ENCODE measurements at places on chromosomes 4 and X.

- no peak for DNase-seq
Measured at GRCh38 chrX:138897621-138898492, 186.3 kb upstream of the FGF13 start.

DNA sequence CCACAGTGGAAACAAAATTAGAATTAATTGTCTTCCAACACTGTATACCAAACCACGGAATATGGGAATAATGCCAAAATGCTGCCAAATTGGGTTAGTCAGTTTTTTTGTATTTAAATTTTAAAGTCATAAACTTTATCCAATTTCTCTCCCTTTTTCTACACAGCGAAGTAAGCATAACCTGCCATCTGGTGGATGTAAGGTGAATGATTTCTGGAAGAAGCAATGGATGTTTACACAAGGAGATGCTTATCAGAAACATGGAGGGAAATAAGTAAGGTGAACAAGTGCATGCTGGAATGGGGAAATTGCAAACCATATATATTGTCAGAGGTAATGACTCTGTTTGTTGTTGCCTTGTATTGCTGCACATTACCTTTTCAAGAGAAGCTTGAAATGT, 691.9 kb downstream of the TECRL start:
- DNase-seq: no peak

DNA sequence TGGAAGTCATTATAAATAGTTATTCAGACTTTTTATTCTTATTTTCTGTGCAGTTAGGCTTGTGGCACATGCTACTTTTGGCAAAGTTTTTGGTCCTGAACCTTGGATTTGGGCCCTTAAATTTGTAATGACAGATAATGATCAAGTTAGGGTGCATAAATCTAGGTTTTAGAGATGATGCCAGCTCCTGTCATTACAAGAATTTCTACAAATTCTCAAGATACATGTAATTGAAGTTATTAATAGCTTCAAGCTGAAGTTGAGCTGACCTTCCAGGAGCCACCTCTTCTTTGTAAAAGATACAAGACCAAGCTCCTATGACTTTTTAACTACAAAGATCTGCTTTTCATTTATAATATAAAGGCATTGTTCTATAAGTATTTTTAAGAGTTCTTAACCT, 255.6 kb upstream of the UGT8 start:
- no peak for DNase-seq

- DNase-seq: no peak
Measured at GRCh38 chr4:55424791-55425190, 29.0 kb downstream of the TMEM165 start.

DNA sequence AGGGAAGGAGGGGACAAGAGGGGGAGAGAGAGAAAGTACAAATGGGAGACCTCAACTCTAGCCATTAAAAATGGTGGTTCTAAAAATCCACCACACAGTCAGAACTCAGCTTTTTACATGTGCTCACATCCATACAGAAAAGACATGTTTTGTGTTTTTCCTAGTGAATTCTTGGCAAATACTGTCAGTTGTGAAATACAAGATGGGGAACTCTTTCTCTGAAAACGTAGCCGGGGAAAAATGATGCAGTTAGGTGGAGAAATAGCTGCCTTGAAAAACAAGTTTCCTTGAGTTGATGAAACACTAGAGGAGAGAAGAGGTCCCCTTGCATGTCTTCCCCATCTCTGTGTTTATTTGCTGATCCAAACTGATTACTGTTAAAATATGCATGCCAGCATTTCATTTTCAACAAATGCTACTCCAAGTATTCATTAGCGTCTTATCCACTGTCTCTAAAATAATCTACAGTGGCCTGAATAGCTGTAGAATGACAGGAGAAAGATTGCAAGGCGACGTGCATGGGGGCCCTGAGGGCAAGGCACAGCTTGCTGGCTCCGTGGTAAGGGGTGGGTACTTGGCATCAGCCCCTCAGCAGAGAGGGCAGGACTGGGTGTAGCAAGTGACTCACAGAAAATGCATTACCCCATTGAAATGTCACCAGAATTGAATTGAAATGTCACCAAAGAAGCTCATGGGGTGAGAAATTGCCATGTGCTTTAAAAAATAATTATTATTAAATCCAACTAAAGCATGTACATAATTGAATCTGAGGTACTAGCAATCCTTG, 48.1 kb upstream of the TBL1X start:
- no peak for DNase-seq

GRCh38 chr4:149738156-149738555, 77.5 kb downstream of the IQCM start:
- no peak for DNase-seq

GRCh38 chr4:16574981-16575380, 323.5 kb downstream of the LDB2 start:
- no peak for DNase-seq

GRCh38 chrX:114006664-114007063, 577.2 kb upstream of the HTR2C start:
- DNase-seq: no peak

DNA sequence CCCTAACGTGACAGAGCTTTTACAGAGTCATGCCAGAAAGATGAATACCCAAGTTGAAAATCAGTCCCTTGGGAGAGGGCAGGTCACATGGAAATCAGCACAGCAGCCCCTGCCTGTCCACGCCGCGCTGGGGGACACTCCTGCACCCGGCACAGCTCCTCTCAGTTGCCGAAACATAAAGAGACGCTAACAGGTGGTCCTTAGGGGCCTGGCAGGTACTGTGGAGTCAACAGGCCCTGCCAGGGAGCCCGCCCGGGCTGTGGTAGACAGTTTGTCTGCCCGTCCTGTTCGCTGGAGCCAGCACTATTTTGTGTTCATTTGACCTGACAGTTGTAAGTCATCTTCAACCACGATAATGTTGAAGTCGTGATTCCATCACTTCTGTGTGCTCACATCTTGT, 30.5 kb downstream of the NELFA start:
- DNase-seq: no peak

DNA sequence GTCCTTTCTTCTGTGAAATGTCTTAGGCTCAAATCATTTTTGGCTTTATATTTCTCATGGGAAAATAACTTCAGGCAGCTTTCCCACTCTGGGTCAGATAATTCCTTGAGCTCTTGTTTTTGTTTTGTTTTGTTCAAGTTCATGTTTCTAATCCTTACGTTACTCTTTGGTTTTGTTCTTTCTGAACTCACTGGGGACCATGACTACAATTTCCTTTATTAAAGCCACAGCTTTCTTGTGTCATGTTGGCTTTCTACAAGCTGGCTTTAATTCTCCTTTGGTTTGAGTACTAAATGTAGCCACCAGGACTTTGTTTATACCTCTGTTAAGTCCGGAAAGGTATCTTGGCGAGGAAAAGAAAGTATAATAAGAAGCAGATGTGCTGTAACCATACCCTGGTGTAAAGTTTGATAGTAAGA, 30.8 kb upstream of the ANXA3 start:
- DNase-seq: no peak

DNA sequence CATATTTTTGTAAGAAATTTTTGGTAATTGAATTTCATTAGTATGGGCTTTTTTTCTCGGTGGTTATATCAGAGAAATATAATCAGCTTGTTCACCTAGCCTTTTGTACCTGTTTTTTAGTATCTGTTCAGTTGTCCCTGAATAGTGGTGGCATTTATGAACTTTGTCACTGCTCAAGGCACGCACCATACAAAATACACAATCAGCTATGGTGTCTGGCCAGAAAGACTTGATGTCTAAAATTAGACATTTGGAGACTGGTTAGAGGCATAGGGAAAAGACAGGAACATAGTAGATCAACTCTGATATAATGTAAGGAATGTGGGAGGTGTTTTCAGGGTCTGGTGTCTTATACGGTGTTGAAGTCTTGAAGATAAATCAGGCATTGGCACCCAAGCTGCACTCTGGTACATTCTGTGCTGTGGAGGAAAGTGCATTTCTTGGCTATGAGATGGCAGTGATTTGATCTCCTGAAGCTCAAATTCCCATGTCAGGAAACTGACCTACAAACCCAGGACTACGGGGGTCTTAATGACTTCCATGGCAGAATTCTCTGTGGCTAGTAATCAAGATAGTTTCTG, 3.6 kb downstream of the ART3 start:
- no peak for DNase-seq

GRCh38 chr4:123846561-123846960, 450.0 kb downstream of the SPRY1 start:
- DNase-seq: no peak

DNA sequence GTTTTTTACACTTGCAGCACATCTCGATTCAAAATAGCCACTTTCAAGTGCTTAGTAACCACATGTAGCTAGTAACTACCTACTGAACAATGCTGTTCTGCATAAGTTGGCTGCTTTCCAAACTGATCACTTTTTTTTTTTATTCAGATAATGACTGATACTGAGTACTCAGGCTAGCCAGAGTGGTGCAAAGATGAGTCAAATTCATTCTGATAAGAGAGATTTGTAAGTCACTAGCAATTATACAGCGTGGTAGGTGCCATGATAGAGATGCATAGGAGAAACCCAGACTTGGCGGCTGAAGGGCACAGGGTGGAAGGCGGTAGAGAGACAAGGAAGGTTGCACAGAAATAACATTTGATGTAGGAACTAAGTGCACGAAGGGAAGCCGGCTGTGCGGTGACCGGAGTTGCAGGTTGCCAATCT, 357 bp upstream of the IGBP1 start:
- peak; percentile 11 for DNase-seq

GRCh38 chr4:16588651-16589050, 309.8 kb downstream of the LDB2 start:
- no peak for DNase-seq

GRCh38 chrX:154819771-154820341, 14.6 kb upstream of the MPP1 start:
- no peak for DNase-seq

DNA sequence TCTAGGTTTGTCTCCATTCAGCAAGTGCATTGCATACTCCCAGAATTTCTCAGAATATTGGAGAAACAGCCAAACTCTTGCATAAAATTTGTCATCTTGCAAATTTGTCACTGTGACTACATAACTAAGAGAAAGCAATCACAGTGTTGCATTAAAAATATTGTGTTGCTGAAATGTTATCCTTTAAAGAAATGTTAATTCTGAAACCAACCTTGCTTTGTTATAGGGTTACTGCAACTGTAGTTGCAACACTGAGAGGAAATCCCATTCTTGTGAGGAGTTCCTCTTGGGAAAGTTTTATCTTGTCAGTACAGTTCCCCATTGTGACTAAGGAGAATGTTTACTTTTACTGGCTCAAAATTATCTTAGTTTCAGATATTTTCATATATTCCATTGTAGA, 20.9 kb downstream of the CYBB start:
- DNase-seq: no peak

- no peak for DNase-seq
Measured at GRCh38 chr4:142696334-142697122, 149.6 kb downstream of the INPP4B start.

DNA sequence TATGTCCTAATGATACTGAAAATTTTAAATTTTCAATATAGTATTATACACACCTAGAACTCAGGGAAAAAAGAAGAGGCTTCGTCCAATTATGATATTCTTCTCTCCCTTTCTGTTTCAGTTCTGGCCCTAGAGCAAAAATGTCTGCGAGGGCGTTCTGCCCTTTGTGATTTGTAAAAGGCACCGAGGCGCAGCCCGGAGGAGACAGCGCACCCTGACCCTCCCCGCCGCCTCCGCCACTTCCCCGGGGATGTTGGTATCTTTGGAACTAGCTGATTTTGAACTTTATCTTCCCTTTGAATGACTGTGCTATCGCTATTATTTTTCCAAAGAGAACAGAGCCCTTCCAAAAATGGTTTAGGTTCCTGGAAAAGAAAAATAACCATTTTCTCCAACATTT, 173.2 kb upstream of the FAM9B start:
- no peak for DNase-seq

GRCh38 chrX:27254656-27255055, 208.5 kb downstream of the PPP4R3C start:
- no peak for DNase-seq

GRCh38 chrX:134161162-134161561, 75.8 kb upstream of the CCDC160 start:
- DNase-seq: no peak

GRCh38 chr4:85368932-85369331, 106.0 kb upstream of the ARHGAP24 start:
- no peak for DNase-seq

GRCh38 chr4:105128208-105128607, 18.5 kb upstream of the TET2 start:
- no peak for DNase-seq

- DNase-seq: no peak
Measured at GRCh38 chr4:166657261-166657660, 577.0 kb downstream of the SPOCK3 start.

- DNase-seq: no peak
Measured at GRCh38 chr4:156238171-156238570, 284.5 kb upstream of the CTSO start.

- DNase-seq: no peak
Measured at GRCh38 chrX:46178763-46179162, 366.5 kb downstream of the ZNF674 start.

- DNase-seq: no peak
Measured at GRCh38 chrX:2679534-2680485, 11.3 kb upstream of the CD99 start.

DNA sequence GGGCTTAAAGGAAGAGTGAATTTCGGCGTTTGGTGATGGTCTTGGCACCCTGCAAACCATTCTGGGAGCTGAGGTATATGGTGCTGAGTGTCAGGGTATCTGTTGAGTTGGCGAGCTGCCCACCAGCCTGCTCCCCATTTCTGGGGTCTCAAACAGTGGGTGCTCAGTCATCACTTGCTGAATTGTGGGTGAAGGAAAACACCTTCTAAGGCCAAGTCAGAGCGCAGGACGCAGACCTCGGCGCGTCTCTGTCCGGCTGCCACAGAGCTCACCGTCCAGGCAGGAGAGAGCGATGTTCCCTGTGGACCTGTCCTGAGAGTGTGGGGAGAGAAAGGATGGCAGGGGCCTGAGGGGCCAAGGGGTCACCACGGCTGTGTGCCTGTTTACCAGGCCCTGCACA, 111.2 kb downstream of the SORCS2 start:
- no peak for DNase-seq

DNA sequence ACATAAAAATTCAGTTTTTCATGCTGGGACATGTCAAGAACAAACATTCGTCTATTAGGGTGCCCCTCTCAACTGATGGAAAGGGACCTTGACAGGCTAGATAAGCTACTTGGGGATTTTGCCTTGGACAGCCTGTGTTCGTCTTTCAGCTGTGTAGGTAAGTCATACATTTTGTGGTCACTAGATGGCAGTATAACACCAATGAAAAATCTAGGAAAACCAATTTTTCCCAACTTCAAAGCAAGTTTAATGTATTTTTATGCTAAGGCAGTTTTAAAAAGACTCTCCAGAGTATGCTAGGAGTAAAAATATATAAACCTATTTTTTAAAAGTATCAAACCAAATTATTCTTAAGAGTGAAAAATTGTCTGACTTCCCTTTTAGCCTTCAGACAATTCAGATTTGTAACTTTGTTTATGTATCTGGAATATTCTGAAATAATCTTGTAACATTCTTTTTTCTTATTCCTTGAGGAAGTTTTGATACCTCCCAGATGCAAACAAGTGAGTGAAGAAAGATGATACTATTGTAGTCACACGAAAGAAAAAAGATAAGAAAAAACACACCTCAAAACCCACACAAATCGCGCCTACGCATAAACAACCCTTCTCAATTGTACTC, 158.3 kb downstream of the CPE start:
- peak; percentile 6 for DNase-seq

- no peak for DNase-seq
Measured at GRCh38 chrX:1502241-1502640, 34.7 kb downstream of the P2RY8 start.

- DNase-seq: no peak
Measured at GRCh38 chr4:52658641-52659000, 480 bp downstream of the USP46 start.
